Erythroblast (primary cell): ENCODE measurements at places on chromosomes 5 and 9.

DNA sequence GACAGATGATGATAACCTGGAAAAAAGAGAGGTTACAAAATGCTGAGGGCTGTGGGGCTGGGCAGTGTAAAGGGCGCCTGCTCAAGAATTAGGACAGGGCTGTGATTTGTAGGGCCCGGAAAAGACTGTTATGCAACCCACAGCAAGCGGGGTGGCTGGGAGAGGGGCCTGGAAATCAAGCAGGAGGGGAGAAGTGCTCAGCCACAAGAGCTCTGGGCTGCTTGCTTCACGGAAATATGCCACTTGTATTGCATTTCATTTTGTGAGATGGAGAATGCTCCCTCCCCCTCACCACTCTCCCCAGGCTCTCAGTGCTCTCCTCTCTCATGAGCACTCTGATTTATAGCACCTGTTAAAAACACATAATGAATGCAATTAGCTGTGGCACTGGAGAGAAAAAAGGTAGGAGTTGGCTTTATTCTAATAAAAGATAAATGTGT is 8.4 kb upstream of the HAND1 start:
- DNase-seq, result no peak

DNA sequence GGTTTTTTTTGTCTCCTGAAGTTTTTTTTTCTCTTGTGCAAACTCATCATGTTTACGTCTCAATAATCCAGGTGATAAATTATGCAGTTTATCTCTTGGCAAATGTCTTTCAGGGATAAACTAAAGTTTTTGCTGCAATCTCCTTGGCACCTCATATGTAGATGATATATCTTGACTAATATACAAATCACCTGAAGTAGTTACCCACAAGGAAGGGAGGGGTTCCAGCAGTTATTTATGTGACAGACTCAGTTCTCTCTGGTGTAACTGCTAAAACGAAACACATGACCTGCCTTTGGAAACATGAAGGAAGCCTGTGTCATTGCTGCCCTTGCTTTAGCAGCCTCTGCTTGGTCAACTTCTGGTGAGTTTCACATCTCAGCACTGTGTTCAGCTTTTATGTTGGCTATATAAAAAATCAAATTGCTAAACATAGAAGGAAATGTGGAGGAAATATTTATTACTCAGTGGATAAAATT is 39.3 kb upstream of the KIAA1958 start:
- no peak for DNase-seq

GRCh38 chr5:54317511-54318260 is 7.3 kb upstream of the ARL15 start:
- DNase-seq, result no peak

- DNase-seq, result no peak
Measured at GRCh38 chr5:179867476-179867875, 8.9 kb upstream of the MRNIP start.

DNA sequence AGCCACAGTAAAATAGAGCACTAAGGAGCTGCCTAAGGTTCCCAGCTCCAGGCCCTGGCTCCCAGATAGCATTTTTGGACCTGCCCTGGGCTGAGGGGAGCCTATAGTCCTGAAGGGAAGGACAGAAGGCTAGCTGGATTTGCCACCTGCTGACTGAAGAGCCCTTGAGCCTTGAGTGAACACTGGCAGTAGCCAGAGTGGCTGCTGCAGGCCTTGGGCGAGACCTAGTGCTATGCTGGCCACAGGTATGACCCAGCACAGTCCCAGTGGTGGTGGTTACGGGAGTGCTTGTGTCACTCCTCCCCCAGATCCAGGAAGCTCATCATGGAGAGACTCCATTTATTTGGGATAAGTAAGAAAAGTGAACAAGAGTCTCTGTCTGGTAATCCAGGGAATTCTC is 10.3 kb upstream of the STX17 start:
- no peak for DNase-seq

GRCh38 chr9:119662329-119662728 is 293.1 kb upstream of the BRINP1 start:
- DNase-seq, result no peak

- no peak for DNase-seq
Measured at GRCh38 chr5:124253203-124253810, 493.1 kb downstream of the ZNF608 start.

GRCh38 chr5:38979535-38979934 is 94.7 kb downstream of the RICTOR start:
- DNase-seq, result no peak
